D721Med (cell line): ENCODE measurements at places on chromosomes 5 and 9.

- DNase-seq, result no peak
Observed at GRCh38 chr9:126763130-126763764, 41.6 kb upstream of the ZBTB43 start.

- DNase-seq, result no peak
Observed at GRCh38 chr9:1335174-1335573, 285.0 kb downstream of the DMRT2 start.

DNA sequence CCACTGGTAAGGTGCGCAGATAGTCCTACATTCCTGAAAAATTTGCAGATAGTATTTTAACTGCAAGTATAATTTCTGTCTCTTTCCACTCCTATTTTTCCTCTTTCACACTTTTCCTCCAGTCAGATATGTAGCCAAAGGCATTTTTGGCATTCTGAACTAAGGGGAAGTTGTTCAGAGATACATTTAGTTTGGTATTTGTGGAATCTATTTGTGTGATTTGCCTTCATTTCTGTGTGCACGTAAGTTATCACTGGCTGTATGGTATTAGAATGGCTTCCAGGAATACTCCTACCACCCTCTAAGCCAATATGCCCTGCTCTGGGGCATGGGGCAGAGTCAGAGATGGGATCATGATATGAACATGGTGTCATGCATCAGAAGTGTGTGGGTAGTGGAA, 45.8 kb upstream of the GRAMD2B start:
- no peak for DNase-seq

DNA sequence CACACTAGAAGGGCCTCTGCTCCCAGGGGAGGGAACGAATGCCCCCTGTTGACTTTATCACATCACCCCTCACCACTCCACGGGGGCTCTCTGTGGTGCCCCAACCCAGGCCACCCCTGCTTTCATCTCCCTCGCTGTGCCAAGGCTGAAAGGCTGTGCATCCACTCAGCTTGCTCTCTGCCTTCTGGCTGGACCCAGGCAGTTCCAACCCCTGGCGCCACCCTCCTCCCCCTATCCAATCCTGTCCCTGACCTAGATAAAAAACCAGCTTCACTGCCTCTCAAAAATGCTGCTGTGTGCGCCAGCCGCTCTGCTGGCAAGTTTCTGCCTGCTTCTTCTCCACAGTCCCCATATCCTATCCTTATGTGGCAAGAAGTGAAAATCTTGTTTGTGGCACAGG, 22.4 kb upstream of the CORO2A start:
- DNase-seq, result no peak

DNA sequence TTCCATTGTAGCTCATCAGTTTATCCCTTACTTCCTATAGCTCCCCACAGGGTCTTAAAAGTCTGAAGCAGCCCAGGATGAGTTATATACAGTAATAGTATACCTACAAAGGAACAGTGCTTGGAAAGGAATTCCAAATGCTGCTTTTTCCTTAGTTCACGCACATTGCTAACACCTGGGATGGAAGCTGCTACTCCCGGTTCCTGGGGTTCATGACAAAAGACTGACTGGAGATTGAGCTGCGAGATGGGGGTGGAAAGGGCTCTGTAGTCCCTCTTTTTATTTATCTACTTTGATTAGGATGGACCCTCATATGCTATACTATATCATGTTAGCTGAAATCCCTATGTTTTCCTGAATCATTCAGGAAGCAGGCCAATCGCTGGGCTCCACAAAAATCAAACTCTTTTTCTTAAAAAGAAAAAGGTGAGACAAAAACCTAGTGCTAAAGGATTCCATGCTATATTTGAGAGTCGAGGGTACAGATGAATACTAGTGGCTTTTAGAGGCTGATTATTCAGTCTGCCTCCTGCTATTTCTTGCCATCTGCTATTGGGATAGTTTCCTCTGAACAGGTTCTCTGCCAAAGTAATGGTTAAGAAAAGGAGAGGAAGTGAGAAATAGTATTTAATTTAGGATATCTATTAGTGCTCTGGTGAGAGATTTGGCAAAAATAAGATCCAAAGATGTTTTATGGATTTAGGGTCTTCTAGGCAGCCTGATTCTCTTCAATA, 81.2 kb downstream of the MRPS27 start:
- DNase-seq, result no peak

- no peak for DNase-seq
Observed at GRCh38 chr9:129626625-129627284, 792 bp downstream of the NTMT1 start.

- no peak for DNase-seq
Observed at GRCh38 chr5:125612776-125613175, 810.4 kb upstream of the GRAMD2B start.

DNA sequence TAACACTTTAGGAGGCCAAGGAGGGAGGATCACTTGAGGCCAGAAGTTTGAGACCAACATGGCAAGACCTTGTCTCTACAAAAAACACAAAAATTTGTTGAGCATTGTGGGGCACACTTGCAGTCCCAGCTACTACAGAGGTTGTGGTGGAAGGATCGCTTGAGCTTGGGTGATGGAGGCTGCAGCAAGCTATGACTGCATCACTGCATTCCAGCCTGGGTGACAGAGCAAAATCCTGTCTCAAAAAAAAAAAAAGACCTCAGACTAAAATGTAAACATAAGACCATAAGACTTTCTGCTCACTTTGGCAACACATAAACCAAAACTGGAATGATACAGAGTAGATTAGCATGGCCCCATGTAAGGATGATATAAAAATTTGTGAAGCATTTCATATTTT, 24.6 kb upstream of the NANS start:
- no peak for DNase-seq

DNA sequence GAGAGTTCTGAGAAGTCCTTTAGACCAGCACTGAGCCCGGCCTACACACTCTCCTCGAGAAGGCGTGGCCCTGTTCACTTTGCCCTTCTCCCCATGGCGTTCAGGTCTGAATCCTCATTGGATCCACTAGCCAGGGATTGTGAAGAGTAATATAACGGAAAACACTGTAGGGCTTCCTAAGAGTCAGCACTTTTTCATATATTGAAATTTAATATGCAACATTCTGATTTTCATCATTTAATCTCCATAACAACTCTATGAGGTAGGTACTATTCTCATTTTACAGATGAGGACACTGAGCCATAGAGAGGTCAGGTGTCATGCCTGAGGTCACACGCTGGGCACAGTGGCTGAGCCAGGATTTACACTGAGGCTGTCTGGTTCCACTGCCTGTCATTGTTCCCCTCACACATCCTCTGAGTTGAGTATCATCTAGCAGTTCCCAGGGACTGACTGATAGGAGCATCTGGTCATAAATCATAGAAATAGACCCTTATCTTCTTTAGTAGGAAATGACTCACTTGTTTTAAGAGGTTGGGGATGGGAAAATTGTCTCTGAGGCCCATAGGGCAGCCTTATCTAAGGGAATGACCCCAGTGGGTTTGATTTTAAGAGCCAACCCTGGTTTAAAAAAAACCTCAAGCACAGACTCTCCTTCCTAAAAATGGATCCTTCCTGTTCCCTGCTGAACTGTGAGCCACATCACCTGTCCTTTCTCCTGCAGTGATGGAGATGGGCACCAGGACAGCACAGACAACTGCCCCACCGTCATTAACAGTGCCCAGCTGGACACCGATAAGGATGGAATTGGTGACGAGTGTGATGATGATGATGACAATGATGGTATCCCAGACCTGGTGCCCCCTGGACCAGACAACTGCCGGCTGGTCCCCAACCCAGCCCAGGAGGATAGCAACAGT, 41.2 kb downstream of the THBS4 start:
- no peak for DNase-seq

DNA sequence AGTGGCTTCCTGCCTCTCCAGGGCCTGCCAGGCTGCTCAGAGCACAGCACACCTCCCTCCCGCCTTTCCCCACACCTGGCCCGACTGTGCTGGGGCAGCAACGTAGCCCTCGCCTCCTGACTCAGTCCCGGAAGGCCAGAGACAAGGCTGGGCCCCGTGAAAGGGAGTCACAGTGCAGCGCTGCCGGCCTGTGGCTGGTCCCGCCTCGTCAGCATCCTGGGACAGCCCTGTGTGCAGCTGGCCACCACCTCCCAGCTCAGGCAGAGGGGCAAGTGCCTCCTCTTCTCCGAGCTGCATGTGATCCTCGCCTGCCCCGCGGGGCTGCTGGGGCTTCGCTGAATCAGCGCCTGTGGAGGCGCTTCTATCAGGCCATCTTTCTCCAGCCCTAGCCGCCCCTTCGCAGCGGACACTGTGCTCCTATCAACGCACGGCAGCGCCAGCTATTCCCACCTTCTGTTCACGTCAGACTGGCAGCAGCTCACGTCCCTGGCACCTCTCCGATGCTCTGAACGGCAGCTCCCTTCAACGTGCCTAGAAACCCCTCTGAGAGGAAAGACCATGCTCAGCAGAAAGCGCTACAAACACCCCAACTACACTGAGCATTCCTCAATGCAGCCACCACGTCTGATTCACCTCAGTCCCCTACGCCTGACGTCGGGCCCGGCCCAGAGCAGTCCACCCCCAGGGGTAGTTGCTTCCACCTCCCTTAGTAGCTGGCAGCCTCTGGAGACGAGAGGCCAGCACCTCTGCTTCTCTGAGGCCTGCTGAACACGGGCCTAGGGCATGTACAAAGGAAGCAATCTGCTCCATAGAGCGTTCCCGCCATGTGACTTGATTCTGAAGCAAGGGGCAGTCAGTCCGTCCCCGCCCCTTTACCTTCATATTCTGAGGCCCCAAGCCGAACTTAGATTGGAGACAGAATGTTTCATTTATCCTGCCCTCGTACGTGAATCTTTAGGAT, 78.8 kb downstream of the GPR21 start:
- no peak for DNase-seq

DNA sequence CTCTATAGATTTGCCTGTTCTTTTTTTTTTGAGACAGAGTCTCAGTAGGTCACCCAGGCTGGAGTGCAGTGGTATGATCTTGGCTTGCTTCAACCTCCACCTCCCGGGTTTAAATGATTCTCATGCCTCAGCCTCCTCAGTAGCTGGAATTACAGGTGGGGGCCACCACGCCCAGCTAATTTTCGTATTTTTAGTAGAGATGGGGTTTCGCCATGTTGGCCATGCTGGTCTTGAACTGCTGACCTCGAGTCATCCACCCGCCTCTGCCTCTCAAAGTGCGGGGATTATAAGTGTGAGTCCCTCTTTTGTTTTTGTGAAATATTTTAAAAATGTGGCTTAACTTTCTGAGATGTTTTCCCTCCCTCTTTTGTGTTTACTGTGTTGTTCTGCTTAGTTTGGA, 29.2 kb downstream of the HSPA4 start:
- DNase-seq, result no peak

- DNase-seq, result no peak
Observed at GRCh38 chr9:22529426-22530199, 83.0 kb downstream of the DMRTA1 start.

DNA sequence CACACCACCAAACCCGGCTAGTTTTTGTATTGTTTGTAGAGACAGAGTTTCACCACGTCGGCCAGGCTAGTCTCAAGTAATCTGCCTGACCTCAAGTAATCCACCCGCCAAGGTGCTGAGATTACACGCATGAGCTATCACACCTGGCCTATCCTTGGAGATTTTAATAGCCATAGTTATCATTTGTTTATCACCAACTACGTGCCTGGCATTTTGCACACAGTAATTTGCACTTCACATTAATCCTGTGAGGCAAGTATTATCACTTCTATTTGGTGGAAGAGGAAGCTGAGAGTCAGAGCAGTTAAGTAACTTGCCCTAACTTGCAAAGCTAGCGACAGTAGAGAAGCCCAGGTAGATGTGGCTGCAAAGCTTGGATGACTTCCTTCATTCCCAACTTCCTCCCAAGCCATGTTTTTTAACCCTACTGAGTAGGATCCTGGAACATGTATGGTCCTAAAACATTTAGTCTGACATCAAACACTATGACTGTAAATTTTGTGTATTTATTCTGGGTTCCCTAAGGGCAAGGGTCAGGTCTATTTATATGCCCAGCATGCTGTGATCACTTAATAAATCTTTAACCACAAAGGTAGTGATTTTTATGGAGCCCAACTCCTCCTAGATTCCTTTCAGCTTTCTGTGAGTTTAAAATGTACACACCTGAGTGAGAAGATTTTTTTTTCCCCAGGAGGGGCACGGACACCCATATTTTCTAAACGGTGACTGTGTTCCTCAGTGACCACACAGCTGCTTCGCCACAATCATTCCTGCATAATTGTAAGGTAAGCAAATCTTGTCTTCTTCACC, 100.2 kb upstream of the RAI14 start:
- no peak for DNase-seq

DNA sequence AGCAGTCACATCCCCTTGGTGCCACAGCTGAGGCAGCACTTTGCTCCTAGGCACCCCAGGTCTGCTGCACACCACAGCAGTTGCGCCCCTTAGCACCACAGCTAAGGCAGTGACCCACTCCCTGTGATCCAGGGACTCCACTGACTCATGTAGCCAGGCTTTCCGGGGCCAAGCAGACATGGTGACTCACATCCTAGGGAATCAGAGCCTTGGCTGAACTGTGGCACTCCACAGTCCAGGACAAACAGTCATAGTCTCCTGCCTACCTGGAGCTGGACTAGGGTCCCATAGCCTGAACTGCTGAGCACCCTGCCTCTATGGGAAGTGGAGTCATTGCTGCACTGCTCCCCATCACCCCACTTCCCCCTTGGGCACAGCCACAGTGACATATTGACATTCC, 338.7 kb downstream of the NPR3 start:
- DNase-seq, result no peak

DNA sequence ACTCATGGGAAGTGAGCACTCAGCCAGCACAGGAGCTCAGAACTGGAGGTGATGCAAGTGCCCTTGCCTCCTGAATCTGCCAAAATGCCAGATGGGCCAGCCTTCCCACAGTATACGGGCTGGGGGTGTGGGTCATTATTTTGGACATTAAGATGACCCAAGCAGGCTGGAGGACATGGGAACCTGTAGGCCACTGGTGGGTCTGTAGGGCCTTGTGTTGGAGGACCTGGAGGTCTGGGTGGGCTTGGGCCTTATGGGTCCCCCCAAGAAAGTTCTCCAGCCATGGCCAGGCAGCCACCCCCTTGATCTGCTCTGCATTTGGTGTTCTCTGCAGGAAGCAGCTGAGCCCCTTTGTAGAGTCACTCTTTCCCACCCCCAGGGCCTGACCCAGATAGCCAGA, 71.0 kb upstream of the ANGPTL2 start:
- no peak for DNase-seq

DNA sequence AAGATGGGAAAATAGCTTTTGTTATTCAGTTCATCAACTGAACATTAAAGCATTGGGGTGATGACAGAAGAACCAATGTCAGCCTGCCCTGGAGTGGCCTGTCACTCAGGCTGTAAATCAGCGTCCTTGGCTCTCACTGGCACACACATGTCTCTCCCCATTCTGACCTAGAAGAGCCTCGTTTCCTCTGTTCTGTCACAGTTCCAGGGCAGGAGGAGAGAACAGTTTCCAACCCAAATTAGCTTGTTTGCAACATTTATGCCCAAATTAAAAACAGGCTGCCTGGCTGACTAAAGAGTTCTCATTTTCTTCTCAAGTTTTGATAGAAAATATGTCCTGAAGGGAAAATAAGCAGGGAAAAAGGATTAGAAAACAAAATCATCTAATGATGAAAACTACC, 520.1 kb downstream of the CHSY3 start:
- no peak for DNase-seq

DNA sequence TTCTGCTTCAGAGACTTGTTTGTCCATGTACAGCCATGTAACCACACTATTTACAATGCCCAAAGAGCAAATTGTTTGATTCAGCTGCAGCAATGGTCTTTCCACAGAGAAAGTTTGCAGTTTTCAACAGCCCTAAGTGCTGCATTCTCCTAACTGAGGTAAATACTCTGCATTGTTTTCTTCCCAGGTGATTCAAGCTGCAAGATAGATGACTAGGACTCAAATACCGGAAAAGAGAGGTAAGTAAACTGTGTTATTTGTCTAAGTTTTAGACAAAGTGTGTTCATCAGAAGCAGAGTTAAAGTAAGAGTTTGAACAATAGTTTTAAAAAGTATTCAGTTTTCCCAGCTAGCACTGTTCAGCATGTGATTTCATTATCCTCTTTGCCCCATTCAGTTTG, 1046.7 kb upstream of the C9orf72 start:
- no peak for DNase-seq
